ENCODE measurements at places on chromosomes 1 and 21. TPM values are rescaled to one million over a fixed set of nuclear protein-coding genes. Genes with fewer than 3 reads are reported as not detected.

KLHDC8A gene
- total RNA-seq: 0.52 TPM

SPATA46 gene
- not detected for total RNA-seq

MAP1LC3C gene
- 5.7 TPM for total RNA-seq

TMEM125 gene
- 0.52 TPM for total RNA-seq

SEC16B gene
- total RNA-seq: 5.7 TPM

NBPF12 gene
- 9.9 TPM for total RNA-seq

LAD1 gene
- total RNA-seq: 3.1 TPM

SELENOF gene
- 101 TPM for total RNA-seq

SLC9C2 gene
- under 0.01 TPM for total RNA-seq

PRMT2 gene
- total RNA-seq: 96.6 TPM

MIXL1 gene
- total RNA-seq: not detected

DDR2 gene
- total RNA-seq: 40.2 TPM

NPHS2 gene
- not detected for total RNA-seq

GBP7 gene
- not detected for total RNA-seq

SPRR4 gene
- not detected for total RNA-seq

FCRL6 gene
- total RNA-seq: not detected

SLC2A5 gene
- total RNA-seq: 8.9 TPM

TARDBP gene
- 61.1 TPM for total RNA-seq
